NCI-H524 (cell line): ENCODE measurements at places on chromosomes 6 and 20.

DNA sequence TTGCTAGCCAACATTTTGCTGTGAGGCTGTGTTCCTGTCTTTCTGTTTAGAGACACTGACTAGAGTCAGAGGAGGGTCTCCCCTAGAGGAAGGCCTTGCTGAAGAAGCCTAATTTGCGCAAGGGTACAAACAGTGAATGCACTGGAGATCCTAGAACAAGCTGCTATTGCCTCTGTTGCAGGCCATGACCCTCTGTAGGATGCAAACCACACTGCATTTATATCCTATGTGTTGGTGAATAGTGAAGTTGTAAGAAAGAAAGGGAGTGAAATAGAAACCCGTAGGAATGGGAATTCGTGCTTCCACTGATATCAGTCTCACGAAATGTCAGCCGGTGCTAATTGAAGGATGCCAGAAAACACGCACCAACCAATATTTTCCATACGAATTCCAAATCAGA, 88.2 kb downstream of the GJA1 start:
- no peak for DNase-seq

- no peak for DNase-seq
Measured at GRCh38 chr20:45924391-45925261, 9.9 kb upstream of the PCIF1 start.

- no peak for DNase-seq
Measured at GRCh38 chr20:57947421-57948179, 237.8 kb upstream of the PMEPA1 start.

GRCh38 chr20:50198180-50198666, 7.6 kb downstream of the CEBPB start:
- no peak for DNase-seq

GRCh38 chr20:4060064-4060795, 44.9 kb upstream of the RNF24 start:
- DNase-seq = no peak

GRCh38 chr6:166563805-166564204, 22.7 kb downstream of the RAMACL start:
- no peak for DNase-seq

- peak; percentile 27 for DNase-seq
Measured at GRCh38 chr6:97133067-97133466, 149.9 kb downstream of the MMS22L start.

GRCh38 chr6:9095729-9096128, 660.4 kb upstream of the SLC35B3 start:
- DNase-seq = no peak

- no peak for DNase-seq
Measured at GRCh38 chr6:373773-374724, 17.5 kb upstream of the IRF4 start.

GRCh38 chr6:36933102-36933501, 21.4 kb upstream of the PI16 start:
- no peak for DNase-seq

GRCh38 chr6:128511506-128511905, 8.9 kb downstream of the PTPRK start:
- DNase-seq = no peak

GRCh38 chr6:125008261-125008703, 46.0 kb downstream of the RNF217 start:
- no peak for DNase-seq

DNA sequence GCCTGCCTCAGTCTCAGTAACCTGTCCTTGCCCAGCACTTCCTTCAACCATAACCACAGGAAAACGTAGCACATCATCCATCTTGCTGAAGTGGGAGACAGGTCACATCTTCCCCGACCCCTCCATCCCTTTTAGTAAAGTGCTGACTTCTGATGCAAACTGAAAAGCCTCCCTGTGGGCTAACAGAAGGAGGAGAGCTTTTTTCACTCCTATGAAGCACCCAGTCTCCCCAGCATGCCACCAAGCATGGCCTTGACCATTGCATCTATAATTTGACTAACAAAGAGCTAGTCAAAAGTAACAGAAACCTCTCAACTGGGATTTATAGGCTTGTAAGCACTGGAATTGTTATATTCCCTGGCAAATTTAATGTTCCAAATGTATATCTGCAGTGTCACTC, 288.9 kb upstream of the IRAK1BP1 start:
- DNase-seq = no peak

GRCh38 chr6:134065706-134066105, 13.3 kb upstream of the SLC2A12 start:
- peak; percentile 19 for DNase-seq

- DNase-seq = no peak
Measured at GRCh38 chr20:59006864-59007664, at the start of gene CTSZ. Gene CTSZ, minus strand, starts transcription at chr20:59007254. Its CDS starts 126 bp downstream, at chr20:59007128.

DNA sequence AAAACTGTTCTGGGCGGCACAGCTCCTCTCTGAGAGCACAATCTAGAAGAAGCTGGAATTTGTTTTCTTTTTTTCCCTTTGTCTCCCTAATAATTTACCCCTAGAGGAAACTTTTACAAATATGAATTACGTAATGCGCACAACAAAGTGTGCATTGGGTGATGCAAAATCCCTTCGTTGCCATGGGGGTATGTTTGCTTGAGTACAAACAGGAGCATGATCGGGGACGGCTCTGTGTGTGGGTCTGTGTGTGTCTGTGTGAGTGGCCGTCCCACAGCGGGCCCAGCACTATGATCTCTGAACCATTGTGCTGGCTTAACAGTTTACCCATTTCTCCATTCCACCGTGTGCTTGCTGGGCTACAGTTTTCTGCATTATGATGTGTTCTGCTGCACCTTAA, 278.2 kb downstream of the CDC5L start:
- no peak for DNase-seq

- DNase-seq = no peak
Measured at GRCh38 chr20:44615876-44616603, 33.7 kb downstream of the PKIG start.

DNA sequence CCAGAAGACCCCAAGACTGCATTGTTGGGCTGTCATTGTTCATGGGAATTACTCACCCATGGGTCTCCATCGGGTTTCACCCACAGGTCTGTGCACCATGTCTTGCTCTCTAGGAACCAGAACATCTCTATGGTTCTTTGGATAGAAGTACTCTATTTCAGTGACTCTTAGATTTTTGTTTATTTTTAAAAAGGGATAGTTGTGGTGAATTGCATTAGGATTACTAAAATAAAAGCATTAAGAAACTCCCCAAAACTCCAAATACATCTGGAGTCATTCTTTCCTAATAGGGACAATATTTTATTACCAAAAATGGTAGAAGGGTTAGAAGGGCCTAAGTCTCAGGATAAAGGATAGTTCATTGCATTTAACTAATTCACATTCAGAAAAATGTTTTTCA, 166.9 kb upstream of the TNFAIP3 start:
- DNase-seq = no peak

GRCh38 chr6:15496345-15497131, 166.3 kb downstream of the DTNBP1 start:
- no peak for DNase-seq

- DNase-seq = peak; percentile 76
Measured at GRCh38 chr6:125899726-125900182, 56.8 kb upstream of the HINT3 start.

DNA sequence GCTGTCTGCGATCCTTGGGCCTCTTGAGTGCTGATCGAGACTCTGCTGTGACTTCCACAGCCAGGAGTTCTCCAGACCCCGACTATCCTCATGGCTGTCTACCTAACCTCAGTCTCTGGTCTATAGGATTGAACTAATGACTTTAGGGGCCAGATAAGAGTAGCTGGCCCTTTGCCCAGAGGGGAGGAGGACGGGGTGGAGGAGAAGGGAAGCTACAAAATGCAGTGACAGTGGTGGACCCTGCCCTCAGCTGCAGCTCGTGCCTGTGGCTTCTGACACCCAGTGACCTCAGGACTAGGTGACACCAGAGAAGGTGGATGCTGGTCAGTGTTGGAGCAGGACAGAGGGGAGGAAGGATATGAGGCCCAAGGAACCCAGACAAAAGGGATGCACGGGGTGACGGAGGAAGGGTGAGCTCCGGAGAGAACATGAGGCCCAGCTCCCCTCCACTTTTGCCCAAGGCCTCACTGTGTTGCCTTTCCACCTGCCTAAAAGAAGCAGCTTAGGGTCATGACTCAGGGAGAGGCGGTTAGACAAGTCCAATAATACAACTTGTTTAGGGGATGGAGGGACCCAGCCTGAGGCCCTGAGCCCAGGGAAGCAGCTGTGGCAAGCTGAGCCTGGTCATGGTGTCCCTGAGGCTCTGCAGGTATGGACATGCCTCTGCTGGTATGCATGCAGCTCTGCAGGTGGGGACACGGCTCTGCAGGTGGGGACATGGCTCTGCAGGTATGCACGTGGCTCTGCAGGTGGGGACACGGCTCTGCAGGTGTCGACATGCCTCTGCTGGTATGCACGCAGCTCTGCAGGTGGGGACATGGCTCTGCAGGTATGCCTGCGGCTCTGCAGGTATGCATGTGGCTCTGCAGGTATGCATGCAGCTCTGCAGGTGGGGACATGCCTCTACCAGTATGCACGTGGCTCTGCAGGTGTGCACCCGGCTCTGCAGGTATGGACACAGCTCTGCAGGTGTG, 67.7 kb downstream of the SYNJ2 start:
- no peak for DNase-seq

GRCh38 chr6:6131492-6132109, 124.9 kb upstream of the NRN1 start:
- DNase-seq = no peak

DNA sequence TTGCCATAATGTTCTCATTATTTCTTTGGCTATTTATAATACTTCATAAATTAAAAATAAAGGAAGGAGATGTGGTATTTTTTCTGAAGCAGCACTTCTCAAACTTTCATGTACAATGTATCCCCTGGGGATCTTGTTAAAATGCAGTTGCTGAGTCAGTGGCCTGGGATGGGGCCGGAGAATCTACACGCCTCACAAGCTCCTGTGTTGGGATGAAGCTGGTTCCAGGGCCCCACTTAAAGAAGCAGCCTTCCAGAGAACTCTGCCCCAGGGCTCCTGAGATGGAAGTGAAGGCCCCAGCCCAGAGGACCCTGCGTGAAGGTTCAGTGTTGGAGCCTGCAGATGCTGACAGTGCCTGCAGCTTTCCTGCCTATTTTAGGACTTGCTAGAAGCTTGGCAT, 40.1 kb upstream of the SLC23A2 start:
- DNase-seq = no peak

DNA sequence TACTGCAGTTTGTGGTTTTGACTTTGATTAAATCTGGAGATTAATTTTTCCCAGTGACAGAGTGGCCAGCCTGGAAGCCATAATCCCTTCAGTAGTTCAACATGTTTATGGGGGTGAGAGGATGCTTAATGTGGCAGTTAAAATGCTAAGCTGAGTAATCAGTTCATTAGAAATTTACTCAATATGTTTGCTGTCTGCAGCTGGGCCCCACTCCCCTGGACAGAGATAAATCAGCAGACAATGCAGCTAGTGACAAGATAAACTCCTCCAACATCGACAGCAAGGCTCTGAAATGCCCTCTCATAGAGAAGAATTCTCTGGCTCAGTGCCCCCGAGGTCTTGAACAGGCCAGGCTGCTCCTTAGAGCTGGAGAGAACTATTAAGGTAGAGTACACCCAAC, 101.9 kb downstream of the LRFN2 start:
- peak; percentile 92 for DNase-seq

GRCh38 chr20:11702721-11703518, 214.8 kb upstream of the BTBD3 start:
- DNase-seq = no peak

GRCh38 chr6:99458319-99458718, 33.2 kb upstream of the PNISR start:
- DNase-seq = peak; percentile 45

GRCh38 chr6:131073577-131073976, 10.5 kb upstream of the EPB41L2 start:
- DNase-seq = no peak

DNA sequence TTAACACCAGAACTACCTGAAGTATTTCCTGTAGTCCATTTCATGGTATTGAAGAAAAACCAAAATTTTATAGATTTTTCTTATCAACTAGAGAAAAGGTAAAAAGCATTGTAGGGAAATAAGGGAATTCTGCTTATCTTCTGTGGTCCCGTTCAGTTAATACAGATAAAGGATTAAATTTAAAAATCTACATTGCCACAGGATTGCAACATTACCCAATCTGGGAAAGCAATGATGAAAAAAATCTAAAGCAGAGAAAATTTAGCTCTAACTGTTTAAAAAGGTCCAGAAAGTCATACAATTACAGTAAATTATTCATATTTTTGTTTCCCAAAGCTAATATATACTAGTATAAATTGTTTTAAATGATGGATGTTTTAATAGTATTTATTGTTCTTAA, 18.0 kb downstream of the POLH start:
- no peak for DNase-seq

GRCh38 chr6:8219352-8219943, 117.1 kb upstream of the EEF1E1 start:
- peak; percentile 16 for DNase-seq

DNA sequence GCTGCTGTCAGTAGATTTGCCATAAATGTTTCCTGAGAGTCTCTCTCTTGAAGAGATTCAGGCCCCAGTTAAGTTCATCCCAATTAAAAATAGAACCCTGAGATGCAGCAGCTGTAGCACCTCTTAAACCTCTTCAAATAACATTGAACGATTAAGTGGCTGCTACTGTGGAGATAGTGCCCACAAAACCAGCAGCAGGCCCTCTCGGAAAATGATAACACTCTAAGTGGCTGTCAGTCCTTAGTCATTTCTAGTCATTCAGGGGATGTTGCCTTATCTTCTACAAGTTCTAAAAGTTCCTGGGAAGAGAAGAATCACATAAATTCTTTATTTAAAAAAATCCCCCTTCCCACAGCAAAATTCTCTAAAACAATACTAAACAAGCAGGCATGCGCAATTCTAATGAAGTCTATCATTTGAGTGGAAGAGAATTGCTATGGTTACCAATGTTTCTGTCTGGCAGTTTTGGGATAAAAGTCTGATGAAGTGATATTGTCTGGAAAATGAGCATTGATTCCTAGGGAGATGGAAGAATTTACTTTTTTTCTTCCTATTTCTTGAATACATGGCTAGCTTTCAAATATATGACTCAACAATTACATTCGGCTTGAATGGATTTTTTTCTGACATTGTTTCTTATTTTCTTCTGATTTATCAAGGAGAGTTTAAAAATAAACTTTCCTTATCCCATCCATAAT, 131.9 kb downstream of the TRMT11 start:
- DNase-seq = peak; percentile 78

DNA sequence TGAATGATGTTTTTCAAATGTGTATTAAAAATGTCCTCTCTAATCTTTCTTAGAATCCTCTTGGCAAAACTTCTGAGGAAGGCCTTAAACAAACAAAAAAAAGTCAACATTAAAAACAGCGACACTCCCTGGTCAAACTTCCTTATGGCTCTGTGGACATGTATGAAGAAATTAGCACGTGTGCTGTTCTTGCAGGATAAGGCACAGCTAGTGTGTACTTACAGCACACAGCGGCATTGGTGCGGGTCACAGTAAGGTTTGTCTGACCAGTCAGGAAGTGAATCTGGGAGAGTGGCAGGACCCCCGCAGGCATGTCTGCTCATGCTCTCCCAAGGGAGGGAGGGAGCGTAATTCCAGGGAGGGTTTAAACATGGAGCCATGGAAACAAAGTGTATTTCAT, 38.8 kb downstream of the SLC22A1 start:
- DNase-seq = no peak
